T-helper 2 cell treated with Interferon-gamma antibody and Interleukin-4, amounts not matched to agents 5 μg/mL and 100 μg/mL, for 36 hours (primary cell): ENCODE measurements at places on chromosomes 11 and 22.
A peak's percentile ranks its signal among the peaks of the same experiment; 100 is the strongest.

GRCh38 chr11:17457396-17458173, 19.1 kb downstream of the ABCC8 start:
- DNase-seq = no peak

DNA sequence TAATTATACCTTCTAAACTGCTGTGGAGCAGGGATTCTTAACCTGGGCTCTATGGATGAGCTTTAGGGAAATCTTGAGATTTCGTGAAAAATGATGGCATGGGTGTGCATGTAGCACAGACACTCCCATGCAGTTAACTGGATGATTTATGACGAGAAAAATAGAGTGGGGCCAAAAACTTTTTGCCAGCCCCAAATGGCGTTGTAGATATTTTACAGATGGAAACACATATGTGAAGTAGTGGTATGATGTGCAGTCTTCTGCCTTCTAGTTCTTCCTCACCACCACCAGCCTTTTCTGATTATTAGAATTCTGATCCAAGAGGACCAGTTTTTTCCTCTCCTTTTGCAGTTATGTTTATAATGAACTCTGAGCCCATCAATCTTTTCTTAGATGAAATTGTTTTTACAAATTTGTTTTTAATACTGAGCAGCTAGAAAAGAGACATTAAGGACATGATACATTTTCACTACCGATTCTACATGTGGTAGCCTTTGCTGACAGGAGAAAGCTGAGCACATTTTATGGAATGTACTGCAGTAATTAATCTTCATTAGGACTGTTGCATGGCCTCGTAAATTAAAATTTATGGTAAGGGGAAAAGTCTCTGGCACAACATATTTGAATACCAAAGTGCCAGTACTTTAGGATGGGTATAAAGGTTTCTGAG, 261.4 kb downstream of the DDX10 start:
- no peak for DNase-seq

DNA sequence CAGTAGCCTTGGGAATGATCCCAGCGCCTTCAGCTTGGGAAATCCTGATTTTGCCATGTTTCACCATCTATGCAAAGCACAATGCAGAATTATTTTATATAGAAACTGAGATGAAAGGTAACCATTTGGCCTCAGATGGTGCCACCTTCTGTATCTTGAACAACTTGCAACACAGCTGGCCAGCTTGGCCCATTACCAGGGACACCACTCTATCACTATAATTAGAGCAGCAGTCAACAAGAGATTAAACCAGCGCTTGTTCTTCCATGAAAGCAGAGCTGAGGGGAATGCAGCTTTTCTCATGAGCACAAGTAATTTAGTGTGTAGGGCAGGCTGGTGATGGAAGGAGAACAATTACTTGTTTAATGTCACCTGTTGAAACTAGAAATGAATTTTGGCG, 6.7 kb upstream of the ZDHHC13 start:
- no peak for DNase-seq

GRCh38 chr11:134235399-134235798, 10.9 kb downstream of the VPS26B start:
- no peak for DNase-seq

DNA sequence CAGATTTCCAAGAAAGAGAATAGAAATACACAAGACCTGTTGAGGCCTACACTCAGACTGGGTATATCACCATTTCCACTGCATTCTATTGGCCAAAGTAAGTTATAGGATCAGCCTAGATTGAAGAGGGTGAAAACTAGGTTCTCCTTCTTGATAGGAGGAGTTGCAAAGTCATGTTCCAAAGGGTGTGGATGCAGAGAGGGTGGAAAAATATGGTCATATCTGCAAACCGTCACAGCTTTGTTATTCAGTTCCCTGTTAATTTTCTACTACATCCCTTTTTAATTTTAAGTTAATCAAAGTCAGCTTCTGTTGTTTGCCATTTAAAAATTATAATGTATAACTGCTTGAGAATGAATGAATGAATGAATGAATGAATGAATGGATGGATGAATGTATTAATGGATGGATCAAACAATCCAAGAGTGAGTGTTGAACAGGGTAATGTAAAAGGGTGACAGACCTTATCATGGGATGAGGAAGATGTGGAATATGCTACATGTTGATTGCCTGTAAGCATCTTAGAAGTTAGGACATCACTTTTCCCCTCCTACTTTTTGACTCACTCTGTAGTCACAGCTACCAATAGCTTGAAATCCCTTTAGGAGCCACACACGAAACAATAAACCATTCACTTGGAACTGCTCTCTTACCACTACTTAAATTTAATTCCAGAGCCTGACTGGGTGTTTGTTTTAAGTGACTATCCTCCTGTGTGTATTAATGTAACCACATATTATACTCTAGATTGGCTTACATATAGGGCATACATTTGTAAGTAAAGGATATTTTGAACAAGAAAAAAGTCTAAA, 121.5 kb downstream of the CCDC34 start:
- no peak for DNase-seq

DNA sequence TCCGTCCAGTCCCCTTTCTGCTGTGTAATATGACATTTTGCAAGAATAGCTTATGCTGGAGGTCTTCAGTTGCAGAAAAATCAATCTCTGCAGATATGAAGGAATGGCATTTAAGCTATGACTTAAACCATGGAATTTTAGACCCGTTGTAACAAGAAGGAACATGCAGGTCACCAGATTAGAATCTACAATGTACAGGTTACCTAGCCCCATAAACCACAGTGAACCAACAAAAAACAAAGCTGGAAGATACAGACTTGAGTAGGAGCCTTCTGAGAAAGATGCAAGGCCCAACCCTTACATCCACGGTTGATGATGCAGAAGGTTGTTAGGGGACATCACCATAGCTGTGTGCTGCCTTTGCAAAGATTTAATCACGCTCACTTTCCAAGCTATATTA, 132.5 kb downstream of the WT1 start:
- DNase-seq = no peak

- DNase-seq = no peak
Measured at GRCh38 chr22:29710922-29711593, 8.7 kb upstream of the CABP7 start.

DNA sequence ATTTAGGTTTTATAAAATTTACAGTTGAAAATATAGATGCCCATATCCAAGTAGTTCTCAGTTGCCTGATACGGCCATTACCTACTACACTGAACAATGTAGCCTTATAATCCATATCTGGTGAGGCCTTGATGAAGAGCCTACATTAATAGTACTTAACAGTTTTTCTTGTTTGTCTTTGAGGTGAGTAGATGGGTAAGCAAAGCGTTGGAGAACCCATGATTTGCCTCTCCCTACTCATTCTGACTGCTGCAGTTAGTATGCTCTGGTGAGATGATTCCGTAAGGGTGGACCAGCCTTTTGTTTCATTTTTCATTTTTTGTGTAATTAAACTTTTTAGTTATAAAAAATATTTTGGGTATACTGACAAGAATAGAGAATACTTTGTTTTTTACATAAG, 11.4 kb downstream of the PAAF1 start:
- no peak for DNase-seq

GRCh38 chr11:115724666-115725065, 220.5 kb upstream of the CADM1 start:
- DNase-seq = no peak

DNA sequence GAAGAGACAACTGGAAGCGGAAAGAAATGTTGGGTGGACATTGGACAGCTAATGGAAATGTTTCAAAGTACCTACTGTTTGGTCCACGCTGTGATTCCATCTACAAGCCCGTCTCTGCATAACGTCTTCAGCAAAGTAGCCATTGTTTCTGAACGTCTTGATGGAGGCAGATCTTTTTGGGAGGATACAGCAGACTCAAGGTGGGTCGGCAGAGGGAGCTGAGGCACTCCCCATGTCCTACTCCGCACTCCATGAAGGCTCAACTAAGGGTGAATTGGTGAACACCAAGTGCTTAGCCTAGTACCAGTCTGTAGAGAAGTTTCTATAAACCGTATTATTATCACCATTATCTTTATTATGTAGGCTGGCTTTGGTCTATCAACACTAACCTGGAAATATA, 45.8 kb downstream of the PRR5L start:
- DNase-seq = no peak

DNA sequence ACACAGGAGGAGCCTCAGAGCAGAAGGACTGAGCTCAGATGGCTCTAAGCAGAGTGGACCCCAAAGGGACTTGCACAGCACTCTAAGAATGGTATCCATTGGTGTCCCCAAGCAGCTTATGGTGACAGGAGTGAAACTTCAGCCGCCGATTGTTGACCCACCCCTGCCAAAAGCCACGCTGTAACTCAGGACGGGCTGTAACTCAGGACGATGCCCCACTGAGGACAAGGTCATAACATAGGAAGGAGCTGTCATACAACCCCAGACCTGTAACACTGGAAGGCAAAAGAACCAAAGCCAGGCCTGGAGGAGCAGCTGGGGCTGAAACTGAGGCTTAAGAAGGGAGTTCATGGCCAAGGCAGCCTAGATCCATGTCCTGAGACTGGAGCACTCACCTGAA, 14.2 kb downstream of the CD59 start:
- no peak for DNase-seq

GRCh38 chr11:114713756-114714155, 35.4 kb downstream of the NXPE2 start:
- DNase-seq = no peak

DNA sequence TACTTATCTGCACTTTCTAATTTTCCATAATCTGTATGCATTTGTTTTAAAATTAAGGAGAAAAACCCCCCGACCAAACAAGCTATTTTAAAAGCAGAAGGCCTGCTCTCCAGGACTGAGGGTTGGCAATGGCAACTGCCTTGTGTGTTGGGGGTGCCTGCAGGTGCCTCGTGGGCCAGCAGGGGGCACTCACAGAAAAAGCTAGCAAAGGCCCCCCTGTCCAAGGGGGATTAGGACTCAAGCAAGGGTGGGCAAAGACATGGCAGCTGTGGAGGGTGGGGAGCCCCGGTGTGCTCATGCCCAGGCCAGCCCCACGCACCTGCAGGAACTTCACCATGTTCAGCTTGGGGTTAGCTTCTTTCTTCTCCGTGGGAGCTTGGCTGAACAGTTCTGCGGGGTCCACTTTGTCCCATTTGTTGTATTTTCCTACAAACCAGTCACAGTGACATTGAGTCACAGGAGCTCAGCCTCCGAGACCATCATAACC, 10.3 kb downstream of the TOP3B start:
- peak; percentile 28 for DNase-seq

- DNase-seq = no peak
Measured at GRCh38 chr22:20062766-20063083, 17.3 kb upstream of the DGCR8 start.

GRCh38 chr11:40125054-40125453, 1334.4 kb downstream of the LRRC4C start:
- no peak for DNase-seq

GRCh38 chr11:87300640-87301380, 263.1 kb downstream of the TMEM135 start:
- DNase-seq = no peak

DNA sequence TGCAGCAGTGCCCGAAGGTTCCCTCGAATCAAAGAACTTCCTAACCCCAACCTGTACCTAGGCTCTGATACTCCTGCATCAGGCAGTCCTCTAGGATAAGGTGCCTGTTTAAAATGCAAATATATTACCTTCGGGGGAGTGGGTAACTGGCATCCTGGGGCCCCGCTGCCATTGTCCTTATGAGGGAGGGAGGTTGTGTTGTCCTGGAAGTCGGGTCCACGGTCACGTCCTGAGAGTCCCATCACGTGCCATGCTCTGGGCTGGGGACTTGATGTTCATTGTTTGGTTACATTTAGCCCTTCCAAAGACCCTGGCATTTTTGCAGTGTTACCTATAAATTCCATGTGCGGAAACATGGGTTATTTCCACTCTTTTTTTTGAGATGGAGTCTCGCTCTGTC, 67.6 kb downstream of the PARVB start:
- DNase-seq = no peak

DNA sequence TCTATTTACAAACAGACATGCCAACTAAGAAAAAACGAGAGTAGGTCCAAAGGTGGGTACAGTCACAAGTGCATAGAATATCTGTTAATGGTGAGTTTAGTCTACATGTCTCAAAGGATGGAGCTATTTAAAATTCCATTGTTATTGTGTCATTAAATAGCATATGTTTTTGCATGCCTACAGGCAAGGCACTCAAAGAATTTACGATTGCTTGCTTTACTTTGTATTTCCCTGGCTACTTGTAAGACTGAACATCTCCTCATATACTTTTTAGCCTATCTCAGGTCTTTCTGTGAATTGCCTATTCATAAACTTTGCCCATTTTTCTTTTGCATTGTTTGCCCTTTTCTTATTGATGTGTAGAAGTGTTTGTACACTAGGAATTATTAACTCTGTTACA, 39.7 kb downstream of the DEUP1 start:
- DNase-seq = no peak

DNA sequence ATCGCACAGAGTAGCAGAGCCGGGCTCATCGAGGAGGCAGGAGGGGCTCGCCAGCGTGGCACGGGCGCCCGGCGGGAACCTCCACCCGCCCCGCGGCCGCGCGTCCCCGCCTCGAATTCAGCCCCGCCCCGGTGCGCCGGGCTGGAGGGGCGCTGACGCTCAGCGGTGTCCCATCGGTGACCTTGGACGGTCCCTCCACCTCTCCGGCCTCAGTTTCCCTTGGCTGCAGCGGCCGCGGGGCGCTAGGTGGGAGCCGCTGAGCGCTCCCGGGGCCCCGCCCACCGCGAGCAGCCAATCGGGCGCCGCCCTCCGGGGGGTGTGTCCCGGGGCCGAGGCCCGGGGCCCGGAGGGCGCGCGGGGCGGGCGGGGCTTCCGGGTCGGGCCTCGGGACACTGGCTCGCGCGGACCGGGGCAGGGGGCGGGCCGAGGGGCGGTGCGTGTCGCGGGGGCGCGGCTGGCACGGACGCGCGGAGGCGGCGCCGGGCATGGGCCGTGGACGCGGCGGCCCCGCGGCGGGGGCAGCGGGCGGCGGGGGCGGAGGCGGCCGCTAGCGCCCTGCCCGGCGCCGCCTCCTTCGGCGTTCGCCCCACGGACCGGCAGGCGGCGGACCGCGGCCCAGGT, at the start of gene PPARA:
TSS of gene PPARA (plus strand) at position 493 of the 621 bp plus-strand sequence. CDS start 47,858 bp downstream, outside the sequence.
- peak; percentile 88 for DNase-seq

- no peak for DNase-seq
Measured at GRCh38 chr22:49771266-49772065, 56.2 kb downstream of the BRD1 start.

DNA sequence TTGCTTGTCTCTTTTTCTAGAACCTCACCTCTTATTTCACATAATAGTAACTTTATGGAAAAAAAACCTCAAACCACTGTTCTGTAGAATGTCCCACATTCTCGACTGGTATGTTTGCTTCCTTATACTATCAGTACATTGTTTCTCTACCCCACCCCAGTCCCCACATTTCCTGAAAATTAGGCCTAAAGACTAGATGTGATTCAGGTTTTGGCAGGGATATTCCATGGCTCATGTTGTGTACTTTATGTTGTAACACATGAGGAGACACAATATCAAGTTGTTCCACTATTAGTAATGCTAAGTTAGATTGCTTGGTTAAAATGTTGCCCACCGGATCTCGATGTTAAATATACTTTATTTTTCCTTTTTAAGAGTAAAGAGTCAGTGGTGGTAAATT, 34.7 kb downstream of the DDIAS start:
- no peak for DNase-seq

GRCh38 chr22:26588729-26589366, 1.1 kb downstream of the TPST2 start:
- no peak for DNase-seq

- DNase-seq = no peak
Measured at GRCh38 chr11:129614256-129614944, 201.2 kb upstream of the TMEM45B start.

GRCh38 chr11:5246772-5247471, 2.7 kb downstream of the HBG1 start:
- DNase-seq = no peak

GRCh38 chr22:43891360-43892182, at the start of gene PNPLA5:
TSS of gene PNPLA5 (minus strand) at chr22:43892013. CDS start at chr22:43891880, 133 bp downstream.
- peak; percentile 19 for DNase-seq

- no peak for DNase-seq
Measured at GRCh38 chr11:67442504-67443404, 522 bp downstream of the CORO1B start.
